GM19239 (cell line): ENCODE measurements at places on chromosomes 1 and 21.
A peak's percentile ranks its signal among the peaks of the same experiment; 100 is the strongest.

DNA sequence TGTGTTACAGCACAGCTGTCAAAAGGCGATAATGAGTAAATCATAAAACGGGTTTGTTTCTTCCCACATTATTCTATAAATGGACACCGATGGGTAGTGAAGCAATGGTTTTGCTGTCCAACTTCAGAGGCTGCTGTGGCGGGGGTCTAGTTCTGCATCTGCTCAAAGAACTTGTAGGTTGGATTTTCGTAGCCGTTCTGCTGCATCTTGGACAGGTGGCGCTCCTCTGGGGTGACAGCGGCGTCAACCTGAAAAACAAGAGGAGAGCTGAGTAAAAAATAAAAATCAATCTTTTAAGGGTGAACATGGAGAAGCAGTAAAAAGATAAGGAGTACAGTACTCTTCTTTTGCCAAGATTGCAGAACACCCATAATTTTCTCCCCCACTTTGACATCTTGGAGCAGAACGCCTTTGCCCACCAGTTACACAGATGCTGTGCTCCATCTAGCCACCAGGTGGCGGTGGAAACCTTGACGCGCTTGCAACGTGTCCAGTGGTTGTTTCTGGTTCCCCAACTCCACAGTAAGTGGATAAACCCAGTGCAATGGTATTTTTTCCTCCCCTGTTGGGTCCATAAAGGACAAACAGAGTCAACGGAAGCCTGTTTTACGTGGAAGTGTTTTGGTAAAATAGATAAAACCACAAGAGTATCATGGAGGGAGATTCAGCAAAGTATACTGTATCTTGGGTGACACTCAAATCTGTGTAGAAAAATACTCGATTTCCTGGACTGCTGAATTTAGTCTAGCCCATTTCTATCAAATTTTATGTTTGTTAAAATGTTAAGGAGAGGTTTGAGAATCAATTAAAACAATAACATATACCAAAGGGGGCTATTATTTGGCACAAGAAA lies 147.0 kb downstream of the GABPA start:
- DNase-seq: peak; percentile 63

GRCh38 chr1:51168936-51169335 lies 66.9 kb downstream of the C1orf185 start:
- no peak for DNase-seq

- no peak for DNase-seq
Measured at GRCh38 chr1:107750364-107750959, 214.5 kb downstream of the VAV3 start.

GRCh38 chr21:14438211-14438610 lies 55.3 kb upstream of the HSPA13 start:
- DNase-seq: no peak
